ENCODE measurements at places on chromosomes 7 and 10.

DNA sequence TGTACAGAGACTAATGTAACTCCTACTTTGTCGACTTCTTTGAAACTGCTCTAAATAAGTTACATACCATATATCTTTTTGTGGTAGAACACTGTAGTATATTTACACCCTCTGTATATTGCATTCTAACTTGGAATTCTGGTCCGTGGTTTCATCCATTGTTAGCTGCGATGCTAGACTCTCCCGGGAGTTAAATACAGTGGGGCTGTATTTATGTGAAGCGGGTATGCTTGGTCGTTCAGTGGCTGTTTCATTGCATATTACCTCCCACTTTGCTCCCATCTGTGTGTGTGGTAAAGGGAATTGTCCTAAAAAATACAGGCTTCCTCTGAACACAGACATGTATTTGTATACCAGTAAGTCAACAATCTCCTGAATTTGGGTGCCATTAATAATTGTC is 231.1 kb downstream of the SLC25A13 start:
- no peak for DNase-seq

GRCh38 chr10:20677340-20677739 is 219.8 kb downstream of the NEBL start:
- DNase-seq, result no peak

DNA sequence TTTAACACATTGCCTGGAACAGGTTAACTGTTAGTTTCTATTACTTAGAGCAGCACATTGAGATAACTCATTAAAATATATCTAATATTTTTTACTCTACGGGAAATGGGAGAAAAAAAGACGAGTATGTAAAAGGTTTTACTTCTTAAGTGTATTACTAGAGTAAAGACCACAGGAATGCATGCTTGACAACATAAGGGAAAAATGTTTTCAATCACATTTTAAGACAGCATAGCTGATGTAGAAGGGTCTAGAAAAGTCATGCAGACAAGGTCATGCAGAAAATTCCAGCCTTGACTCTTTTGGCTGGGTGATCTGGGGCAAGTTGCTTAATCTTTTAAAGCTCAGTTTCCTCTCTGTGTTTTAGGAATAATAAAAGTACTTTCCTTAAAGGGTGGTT is 806.2 kb downstream of the CNTNAP2 start:
- DNase-seq, result no peak

- DNase-seq, result no peak
Measured at GRCh38 chr7:96831446-96831845, 121.8 kb upstream of the SEM1 start.

DNA sequence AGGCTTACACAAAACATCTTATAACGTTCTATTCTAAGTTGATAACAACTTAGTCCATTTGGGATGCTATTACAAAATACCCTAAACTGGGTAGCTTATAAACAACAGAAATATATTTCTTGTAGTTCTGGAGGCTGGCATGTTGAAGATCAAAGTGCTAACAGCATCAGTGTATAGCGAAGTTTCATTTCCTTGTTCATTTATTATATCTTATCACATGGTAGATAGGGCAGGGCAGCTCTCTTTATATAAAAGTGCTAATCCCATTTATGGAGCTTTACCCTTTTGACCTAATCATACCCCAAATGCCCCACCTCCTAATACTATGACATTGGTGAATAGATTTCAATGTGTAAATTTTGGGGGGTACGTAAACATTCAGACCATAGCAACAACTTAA is 6.3 kb downstream of the CASP7 start:
- DNase-seq, result no peak

- no peak for DNase-seq
Measured at GRCh38 chr7:47526466-47526865, 55.4 kb downstream of the TNS3 start.

- DNase-seq, result peak; percentile 77
Measured at GRCh38 chr10:79562135-79562756, 2.0 kb upstream of the SFTPA2 start.

DNA sequence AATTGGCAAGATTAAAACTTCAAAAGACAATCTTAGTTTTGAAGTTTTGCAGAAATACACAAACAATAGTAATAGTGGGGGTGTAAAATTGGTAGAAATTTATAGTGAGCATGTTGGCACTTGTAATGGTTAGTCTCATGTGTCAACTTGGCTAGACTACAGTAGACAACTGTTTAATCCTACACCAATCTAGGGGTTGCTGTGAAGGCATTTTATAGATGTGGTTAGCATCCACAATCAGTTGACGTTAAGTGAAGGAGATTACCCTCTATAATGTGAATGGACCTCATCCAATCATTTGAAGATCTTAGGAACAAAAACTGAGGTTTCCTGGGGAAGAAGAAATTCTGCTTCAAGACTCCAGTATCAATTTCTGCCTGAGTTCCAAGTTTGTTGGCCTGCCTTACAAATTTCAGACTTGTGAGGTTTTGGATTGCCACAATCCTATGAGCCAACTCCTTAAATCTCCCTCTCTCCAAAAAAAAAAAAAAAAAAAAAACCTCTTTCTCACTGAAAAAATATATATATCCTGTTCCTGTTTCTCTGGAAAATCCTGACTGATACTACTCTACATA is 531.6 kb upstream of the IGFBP3 start:
- no peak for DNase-seq

DNA sequence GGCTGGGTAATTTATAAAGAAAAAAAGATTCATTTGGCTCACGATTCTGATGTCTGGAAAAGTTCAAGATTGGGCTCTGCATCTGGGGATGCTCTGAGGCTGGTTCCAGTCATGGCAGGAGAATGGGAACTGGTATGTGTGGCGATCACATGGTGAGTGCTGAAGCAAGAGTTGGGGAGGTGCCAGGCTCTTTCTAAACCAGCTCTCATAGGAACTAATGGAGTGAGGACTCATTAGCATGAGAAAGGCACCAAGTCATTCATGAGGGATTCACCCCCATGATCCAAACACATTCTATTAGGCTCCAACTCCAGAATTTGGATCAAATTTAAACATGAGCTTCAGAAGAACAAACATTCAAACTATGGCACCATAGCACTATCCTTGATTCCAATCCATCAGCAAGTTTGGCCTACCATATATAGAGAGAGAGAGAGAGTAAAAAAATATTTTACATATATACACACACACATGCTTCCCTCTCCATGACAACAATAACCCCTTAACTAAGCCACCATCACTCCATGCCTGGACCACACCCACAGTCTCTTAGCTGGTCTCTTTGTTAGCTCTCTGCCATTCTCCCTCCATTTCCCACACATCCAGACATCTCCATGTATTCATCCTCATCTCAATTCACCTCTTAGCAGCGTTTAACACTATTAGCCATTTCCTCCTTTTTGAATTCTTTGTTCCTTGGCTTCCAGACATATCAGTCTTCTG is 57.9 kb downstream of the NPY start:
- no peak for DNase-seq

DNA sequence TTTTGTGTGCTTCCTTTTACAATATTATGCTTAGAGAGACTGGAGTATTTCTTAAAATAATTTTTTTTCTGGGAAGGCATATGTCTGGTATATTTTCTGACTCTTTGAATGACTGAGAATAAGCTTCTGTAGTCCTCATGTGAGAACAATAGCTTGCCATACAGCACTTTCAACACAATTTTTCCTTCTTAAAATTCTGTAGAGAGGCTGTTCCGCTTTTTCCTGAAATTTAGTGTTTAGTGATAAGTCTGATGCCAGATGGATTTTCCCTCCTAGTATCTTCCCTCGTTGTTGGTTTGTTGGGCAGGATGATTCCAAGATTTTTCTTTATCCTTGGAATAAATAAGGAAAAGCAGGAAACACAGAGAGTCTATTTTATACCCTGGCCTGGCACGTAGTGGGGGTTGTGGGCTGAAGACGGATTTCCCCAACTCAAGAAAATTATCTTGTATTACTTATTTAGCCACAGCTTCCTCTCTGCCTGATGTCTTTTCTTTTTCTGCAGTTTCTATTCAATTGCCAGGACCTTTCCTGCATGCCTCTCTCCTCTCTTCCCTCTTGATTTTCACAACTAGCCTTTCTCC is 111.2 kb downstream of the AOAH start:
- no peak for DNase-seq

GRCh38 chr7:142646386-142647140 is 102.7 kb upstream of the PRSS1 start:
- peak; percentile 90 for DNase-seq

- no peak for DNase-seq
Measured at GRCh38 chr7:78389022-78389421, 590.4 kb downstream of the PHTF2 start.

DNA sequence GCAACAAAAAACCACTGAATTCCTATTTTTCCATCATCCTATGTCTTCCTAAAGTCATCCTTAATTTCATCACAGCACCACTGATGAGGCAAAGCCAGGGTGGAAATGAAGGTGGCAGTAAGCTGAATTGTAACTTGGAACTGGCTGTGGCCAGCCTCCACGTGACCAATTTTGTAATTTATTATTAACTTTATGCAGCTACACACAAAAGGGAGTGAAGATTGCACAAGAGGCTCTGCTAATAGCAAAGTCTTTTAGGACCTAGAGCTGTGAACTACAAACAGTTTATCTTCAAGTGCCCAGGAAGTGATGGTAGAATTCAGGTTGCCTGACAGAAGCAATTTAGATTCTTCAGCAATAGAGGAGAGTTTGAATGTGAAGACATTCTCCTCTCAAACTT is 176.4 kb downstream of the CCDC71L start:
- no peak for DNase-seq

- DNase-seq, result peak; percentile 48
Measured at GRCh38 chr10:102646610-102647442, 2.5 kb downstream of the TRIM8 start.

DNA sequence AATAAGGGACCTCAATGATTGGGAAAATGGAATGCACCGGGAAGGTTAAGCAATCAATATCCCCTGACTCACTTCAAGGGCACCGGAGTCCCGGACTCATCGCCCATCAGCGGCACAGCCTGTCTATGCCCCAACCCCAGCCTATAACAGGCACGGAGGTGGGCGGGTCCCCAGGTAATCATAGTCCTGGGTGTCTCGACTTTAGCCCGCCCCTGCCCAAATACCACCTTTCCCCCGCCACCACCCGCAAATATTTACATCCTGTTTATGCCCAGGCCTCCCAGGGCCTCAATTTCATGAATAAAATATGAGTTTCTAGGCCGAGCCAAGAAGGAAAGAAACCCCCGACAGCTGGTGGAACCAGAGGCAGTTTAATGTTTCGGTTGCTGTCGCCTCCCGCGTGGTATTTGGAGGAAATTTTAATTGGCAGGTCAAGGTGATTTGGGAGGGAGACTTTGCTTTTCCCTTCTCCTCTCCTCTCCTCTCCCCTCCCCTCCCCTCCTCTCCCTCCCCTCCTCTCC is 15.6 kb upstream of the RFC2 start:
- DNase-seq, result peak; percentile 85

DNA sequence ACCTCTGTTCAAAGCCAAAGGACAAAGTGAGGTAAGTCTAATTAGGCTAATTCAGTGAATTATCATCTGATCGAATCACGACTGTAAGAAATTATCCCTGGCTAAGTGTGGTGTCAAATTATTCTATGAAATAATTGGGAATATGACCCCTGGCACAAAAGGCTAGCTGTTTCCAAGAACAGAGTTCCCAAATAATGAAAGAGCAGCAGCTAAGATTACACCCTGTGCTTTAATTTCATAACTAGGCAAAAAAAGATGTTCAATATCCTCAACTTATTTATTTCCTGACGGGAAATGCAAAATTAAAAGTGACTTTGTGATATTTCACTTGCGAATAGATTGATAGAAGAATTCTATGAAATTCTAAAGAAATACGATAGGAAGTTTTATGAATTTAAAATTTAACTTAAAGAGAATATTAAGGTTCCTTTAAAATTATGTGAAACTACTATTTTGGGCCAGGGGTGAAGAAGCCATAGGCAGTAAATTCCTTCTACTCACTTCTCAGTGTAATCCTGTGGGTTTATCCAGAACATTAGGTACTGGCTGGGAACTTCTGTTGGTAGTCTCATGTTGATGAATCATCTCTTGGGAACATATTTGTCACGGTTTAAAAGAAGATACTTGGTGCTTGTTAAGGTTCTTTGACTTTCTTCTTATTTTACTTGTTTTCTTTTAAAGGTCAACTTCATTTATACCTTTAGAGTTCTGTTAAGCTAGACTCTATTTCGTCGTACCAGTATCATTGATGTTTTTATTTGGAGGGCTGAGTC is 148.5 kb downstream of the POLR1F start:
- DNase-seq, result no peak

GRCh38 chr10:45502458-45502857 is 128.4 kb downstream of the ALOX5 start:
- DNase-seq, result no peak

GRCh38 chr10:14244801-14245211 is 85.9 kb downstream of the FRMD4A start:
- DNase-seq, result no peak

Data from common myeloid progenitor, CD34-positive (primary cell).